ENCODE measurements at places on chromosomes 2 and 18.

- DNase-seq = no peak
These were observed 27.3 kb downstream of the LAMA3 start for GRCh38 chr18:23716516-23716915.

DNA sequence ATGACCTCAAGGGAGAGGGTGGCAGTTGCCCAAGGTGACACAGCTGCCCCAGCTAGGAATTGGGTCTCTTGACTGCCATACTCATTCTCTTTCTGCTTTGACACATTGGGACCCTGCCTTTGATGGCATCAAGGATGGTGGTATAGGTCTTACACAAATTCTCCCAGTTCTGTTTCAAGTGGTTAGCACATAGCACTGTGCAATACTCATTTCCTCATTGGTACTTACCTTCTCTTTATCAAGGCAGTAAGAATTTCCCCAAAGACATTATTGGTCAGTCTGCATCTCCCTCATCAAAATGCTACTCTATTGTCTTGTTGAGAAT lies 35.9 kb upstream of the CCDC93 start:
- no peak for DNase-seq

- DNase-seq = no peak
These were observed 24.2 kb upstream of the COX7A2L start for GRCh38 chr2:42385225-42385624.

GRCh38 chr18:51266773-51267172 lies 69.3 kb upstream of the MEX3C start:
- no peak for DNase-seq

GRCh38 chr2:184646177-184646576 lies 47.8 kb downstream of the ZNF804A start:
- DNase-seq = no peak

GRCh38 chr2:1546023-1546591 lies 132.8 kb downstream of the TPO start:
- no peak for DNase-seq

- DNase-seq = peak; percentile 78
These were observed 624 bp upstream of the MAP4K3 start for GRCh38 chr2:39437522-39438296.

DNA sequence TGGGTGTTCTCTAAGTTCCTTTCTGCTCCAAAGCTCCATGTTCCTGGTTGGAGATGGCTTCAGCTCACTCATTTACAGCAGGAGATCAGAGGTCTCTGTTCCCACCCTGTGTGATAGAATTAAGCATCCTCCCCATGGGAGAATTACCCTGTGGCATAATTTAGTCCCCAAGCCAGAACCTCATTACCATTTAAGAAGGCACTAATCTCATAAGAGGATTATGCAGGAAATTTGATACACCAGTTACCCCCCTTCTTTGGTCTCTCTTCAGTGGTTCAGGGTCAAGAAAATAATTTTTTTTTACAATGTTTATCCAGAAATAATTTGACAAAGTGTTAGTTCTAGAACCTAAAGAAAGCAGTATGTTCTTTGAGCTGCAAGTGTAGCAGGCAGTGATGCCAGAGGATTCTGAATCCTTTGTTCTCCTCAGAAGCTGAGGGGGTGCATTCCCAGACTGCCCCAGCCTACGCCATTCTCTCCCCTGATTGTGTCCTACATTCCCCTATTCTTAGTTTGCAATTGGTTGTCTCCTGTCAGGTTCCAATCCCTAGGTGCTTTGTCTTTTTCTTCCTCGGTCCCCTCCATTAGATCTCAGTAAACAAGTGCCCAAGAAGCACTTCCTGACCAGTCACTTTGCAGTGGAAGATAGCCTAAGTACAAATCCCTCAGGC lies 163.6 kb downstream of the PRKCE start:
- DNase-seq = no peak

DNA sequence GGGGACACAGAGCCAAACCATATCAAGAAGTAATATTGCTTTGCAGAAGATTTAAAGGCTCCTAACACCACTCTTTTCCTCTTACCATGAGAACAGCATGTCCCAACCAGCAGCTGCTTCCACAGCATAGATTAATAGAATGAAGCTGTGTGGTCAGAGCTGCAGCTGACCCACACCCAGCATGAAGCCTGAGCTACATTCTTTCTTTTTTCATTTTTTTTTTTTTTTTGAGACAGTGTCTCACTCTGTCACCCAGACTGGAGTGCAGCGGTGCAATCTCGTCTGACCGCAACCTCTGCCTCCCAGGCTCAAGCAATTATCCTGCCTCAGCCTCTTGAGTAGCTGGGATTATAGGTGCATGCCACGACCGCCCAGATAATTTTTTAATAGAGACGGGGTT lies 289.8 kb downstream of the RAD51AP2 start:
- no peak for DNase-seq
